ENCODE measurements at places on chromosomes 2 and 18.

GRCh38 chr2:236879416-236879963 lies 206.2 kb upstream of the COPS8 start:
- no peak for DNase-seq

GRCh38 chr2:164868563-164869419 lies 27.2 kb upstream of the COBLL1 start:
- no peak for DNase-seq

DNA sequence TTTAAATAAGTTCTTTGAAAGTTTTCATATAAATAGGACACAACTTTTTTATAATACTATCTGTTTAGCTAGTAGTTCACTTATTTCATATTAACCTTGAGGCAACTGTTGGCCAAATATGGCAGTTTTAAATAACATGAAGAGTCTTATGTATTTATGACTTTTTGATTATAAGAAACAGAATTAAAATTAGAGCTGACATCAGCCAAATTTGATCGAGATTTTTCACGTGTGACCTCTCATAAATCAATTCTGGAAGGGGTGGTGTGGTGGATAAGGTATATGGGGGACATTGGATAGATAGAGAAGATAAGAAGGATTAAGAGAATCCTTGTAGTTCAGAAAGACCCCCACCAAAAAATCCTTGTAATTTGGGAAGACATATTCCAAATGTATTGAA lies 776.6 kb downstream of the LRRTM4 start:
- DNase-seq = no peak

- no peak for DNase-seq
Observed at GRCh38 chr2:148865512-148865911, 9.5 kb upstream of the KIF5C start.

- no peak for DNase-seq
Observed at GRCh38 chr2:32947076-32947483, 327 bp downstream of the LTBP1 start.

DNA sequence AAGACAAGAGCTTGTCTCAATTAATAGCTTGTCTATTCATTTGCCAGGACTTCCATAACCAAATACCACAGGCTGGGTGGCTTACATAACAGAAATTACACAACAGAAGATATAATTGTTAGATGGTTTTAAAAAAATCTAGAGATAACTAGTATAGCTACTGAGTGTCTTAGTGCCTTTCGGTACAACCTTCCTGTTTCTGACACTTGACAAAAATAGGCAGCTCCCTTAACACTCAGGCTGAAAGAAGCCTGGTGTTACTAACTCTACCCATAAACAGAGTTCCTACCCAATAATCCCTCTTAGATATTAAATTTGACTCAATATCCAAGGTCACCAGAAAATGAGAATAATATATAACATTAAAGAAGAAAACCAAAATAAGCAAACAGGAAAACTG lies 129.7 kb downstream of the BARD1 start:
- DNase-seq = no peak

DNA sequence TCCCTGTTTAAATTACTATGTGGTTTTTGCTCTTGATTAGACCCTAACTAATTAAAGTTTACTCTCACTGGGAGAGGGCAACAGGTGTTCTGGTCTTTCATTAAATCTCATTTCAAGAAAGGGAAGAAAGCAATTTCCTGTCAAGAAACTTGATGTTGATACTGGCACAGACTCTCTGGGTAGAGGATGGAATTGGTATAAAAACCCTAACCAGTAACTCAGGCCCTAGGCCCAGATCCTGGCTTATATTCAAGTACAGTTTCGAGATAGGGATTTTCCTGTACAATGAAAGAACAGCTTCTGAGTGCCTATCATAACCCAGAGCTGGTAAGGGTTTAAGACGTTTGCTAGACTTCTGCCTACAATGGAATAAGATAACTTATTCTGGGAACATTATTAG lies 61.6 kb upstream of the ACYP2 start:
- DNase-seq = no peak

GRCh38 chr2:239201884-239202283 lies 198.9 kb downstream of the HDAC4 start:
- no peak for DNase-seq

GRCh38 chr2:100924122-100924519 lies 78.0 kb upstream of the RPL31 start:
- no peak for DNase-seq

DNA sequence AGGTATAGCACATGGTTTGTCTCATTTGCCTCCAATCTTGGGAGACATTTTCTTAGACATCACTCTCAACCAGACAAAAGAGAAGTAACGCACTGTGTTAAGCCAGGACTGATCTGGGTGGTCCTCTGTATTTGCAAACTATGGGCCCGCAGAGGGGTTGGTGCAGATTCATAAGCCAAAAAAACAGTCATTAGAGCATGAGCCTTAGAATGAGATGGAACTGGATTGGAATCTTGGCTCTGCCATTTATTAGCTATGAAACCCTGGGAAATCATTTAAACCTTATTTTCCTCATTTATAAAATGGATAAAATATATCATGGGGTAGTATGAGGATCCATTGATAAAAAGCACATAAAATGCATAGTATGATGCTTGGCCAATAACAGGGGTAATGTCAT lies 213.5 kb upstream of the APCDD1 start:
- DNase-seq = no peak

DNA sequence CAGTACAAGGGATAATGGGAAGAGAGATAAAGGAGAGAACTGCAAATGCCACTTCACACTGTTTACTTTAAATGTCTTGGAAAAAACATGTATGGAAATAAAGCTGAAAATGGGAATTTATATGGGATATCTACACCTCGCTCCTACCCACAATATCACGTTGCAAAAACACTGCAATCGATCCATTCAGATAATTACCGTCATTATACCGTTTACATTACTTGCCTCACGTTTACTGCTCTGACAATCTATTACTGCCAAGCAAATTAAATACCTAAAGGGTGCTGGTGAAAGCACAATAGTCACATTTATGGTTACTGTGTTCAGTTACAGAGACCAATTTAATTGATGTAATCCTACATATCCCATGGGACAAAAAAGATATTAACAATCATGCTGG lies 214.7 kb upstream of the LYPD1 start:
- DNase-seq = no peak

DNA sequence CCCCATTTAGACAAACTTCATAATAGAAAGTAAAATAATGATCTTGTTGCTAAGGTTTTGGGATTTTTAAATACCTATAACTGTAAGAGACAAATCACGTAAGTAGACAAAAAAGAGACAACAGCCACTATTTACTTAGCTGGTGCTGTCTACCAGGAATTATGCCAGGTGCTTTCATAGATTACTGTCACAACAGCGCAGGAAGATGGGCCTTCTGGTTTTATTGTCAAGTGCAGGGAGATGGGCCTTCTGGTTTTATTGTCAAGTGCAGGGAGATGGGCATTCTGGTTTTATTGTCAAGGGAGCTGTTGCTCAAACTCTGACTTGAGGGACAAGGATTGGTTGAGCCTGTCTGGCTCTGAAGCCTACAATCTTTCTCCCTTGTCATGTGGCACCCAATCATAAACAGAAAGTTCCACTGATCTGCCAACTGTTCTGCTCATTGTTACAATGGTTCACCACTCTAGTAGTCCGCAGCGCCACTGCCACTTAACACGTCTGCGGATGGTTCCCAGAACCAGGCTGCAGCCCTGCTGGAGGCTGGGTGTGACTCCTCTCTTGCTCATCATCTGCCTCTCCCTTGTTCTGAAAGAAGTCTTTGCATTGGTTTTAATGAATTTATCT lies 95.0 kb downstream of the RNF144A start:
- DNase-seq = no peak

DNA sequence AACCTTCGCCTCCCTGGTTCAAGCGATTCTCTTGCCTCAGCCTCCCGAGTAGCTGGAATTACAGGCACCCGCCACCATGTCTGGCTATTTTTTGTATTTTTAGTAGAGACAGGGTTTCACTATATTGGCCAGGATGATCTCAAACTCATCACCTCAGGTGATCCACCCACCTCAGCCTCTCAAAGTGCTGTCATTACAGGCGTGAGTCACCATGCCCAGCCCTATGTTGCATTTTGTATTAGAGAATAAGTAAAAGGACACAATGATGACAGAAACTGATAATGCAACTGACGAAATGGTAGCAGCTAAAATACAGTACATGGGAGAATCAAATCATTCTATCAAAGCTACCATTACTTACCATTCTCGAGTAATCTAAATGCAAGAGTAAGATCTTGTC lies 276.7 kb downstream of the DSEL start:
- DNase-seq = no peak

- DNase-seq = no peak
Observed at GRCh38 chr2:86219896-86220295, 20.6 kb downstream of the MRPL35 start.

DNA sequence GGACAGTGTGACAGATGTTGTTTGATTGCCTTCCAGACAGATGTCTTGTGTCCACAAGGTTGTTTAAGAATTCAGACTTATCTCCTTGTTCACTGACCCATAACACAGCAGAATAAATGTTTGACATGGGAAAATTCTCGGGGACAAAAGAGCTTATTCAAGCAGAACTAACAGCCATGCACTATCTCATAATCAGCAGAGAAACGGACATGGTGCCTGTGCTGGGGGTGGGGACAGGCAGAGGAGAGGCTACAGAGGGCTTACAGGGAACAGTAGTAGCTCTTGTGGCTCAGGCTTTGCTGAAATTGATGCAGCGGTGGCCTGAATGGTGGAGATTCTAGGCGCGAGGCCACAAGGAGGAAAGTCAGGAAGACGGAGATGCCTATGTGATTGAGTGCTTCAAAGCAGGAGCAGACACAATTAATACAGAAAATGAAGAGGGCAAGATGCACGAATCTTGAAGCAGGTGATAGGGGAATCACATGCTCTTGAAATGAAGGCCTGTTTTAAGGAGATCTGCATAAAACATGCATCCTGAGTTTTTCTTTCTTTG lies 62.0 kb upstream of the CAB39 start:
- no peak for DNase-seq

DNA sequence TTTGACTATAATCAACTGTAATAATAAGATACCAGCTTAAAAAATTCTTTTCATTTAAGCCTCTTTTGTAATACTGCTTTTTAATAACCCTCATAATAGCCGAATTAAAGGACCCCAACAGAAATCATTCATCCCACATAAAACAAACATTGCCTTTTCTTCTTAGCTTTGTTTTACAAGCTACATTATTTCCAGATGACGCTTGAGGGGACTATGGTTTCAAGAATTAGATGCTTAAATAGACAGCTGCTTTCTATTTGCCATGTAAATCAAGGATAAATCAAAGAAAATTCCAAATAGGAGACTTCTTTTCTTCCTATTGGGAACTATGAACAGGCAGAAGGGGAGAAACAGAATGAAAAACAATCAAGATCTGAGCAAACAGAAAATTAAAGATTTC lies 200.7 kb upstream of the SMAD7 start:
- DNase-seq = no peak

- DNase-seq = no peak
Observed at GRCh38 chr2:132676999-132677398, 7.0 kb upstream of the LYPD1 start.

DNA sequence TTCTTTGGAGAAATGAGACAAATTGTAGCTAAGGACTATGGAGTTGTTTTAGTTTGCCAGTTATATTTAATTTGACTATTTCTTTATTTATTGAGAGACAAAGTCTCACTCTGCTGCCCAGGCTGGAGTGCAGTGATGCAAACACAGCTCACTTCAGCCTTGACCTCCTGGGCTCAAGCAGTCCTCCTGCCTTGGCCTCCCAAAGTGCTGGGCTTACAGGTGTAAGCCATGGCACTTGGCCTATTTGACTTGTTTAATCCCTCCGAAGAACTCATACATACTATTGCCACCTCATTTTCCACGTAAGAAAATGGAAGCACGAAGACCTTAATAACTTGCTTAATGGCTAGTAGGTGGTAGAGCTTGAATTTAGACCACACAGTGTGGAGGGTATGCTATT lies 988 bp upstream of the RNF144A start:
- no peak for DNase-seq

GRCh38 chr2:149422337-149422990 lies 92.1 kb downstream of the LYPD6 start:
- DNase-seq = no peak

- DNase-seq = no peak
Observed at GRCh38 chr18:57544936-57545660, 41.4 kb downstream of the FECH start.

DNA sequence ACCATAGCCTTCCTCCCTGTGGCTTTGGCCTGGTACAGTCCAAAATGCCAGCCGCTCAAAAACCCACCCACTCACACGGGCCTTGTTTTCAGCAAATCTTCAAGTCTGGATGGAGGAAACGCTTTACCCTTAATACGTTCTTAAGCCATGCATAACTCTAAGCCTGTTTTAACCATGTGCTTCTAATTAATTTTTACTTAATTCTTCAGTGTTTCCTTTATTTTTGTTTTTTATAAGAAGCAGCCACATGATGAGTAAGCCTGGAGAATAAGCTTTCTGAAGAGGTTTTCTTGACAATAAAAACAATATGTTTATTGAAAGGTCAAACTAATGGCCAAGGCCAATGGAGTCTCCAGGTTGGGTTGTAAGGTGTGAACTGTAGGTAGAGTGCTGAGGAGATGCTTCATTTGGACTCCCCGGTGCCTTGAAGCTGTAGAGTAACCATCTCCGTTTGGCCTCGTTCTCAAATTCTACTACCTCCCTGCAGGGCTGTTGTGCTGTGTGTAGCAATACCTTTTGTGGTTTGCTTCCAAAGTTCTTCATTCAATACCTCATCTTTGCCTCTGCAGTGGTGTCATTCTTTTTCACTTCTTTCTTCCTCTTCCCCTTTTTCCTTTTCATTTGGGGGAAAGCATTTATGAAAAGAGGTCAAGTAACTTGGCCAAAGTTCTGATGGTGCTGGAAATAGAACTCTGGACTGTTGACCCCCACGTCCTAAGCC lies 113.7 kb downstream of the PRKCE start:
- no peak for DNase-seq

- no peak for DNase-seq
Observed at GRCh38 chr18:41268271-41268670, 686.8 kb upstream of the PIK3C3 start.
